ENCODE measurements at places on chromosomes 4 and X.

DNA sequence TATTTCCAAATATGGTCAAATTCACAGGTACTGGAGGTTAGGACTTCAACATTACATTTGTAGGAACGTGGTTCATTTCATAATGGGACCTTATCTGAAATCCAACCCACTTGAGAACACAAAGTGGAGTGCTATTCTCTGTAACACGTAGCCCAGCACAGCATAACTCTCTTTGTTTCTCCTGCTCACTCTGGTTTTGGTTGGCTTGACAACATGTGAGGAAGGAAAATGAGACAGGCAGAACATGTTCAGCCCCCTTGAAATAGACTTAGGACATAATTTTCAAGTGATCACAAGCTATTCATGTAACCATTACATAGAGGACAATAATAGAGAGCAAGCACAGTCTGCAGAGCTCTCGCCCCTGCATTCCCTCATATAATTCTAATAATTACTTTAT, 115.1 kb upstream of the SMIM10 start:
- DNase-seq = no peak

GRCh38 chrX:350148-350533, 31.5 kb upstream of the GTPBP6 start:
- no peak for DNase-seq

DNA sequence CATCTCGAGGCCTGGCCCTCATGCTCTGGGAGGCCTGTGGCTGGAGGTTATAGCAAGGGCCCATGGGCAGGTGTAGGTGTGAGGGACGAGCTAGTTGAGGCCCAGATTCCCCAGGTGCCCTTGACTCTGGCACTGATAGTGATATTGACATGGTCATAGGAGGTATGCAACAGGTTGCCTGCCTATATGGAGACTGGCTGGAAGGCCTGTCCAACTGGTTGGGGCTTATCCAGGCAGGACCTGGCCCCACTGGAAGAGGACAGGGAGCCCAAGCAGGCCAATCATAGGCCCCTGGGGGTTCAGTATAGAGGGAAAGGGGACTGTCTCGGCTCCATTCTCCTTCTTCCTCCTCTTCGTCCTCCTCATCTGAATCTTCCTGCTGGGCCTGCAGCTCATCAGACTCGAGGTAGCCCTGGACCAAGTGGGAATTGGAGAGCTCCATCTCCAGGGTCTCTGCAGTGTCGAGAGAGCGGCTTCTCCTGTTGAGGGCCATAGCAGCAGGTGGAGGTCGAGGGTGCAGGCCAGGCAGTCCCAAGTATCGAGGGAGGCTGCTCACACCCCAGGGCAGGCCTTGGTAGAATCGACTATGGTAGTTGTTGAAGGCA, 15.3 kb downstream of the AMER1 start:
- no peak for DNase-seq

DNA sequence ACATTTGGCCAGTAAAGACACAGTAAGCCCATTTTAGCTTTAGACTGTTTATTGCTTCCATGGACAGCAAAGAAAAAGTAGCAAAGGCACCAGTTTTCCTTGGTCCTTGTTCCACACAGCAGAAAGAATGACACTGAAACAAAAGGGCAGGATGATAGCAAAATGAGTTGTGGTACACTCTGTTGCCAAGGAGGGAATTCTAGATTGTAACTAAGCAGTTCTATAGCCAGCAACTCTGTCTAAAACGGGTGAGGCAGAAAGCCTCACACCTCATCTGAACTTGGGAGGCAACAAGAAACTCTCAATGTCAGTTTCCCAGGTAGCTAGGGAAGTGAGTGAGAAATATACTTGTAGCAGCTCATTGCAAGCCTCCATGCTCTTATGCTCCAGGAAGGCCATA, 39.2 kb downstream of the BBS12 start:
- no peak for DNase-seq

DNA sequence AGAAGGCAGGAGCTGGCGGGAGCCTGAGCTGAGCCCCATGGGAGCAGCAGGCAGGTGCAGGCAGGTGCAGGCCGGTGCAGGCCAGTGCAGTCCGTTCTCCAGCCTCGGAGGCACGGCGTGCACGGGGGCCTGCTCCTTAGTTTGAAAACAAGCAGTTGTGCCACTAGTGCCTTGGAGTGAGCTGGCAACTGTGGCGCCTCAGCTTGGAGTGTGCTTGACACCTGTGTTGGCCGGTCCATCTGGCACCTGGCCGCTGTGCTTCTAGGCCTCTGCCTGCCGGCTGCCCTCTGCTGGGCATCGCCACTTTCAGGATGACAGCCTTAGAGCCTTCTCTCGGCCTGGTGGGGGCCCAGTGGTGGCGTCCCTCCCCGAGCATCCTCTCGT, 47.9 kb downstream of the RGS12 start:
- no peak for DNase-seq

- DNase-seq = no peak
Measured at GRCh38 chr4:15755321-15756155, 22.6 kb upstream of the CD38 start.

GRCh38 chrX:115232933-115233496, 881 bp downstream of the LRCH2 start:
- DNase-seq = no peak

DNA sequence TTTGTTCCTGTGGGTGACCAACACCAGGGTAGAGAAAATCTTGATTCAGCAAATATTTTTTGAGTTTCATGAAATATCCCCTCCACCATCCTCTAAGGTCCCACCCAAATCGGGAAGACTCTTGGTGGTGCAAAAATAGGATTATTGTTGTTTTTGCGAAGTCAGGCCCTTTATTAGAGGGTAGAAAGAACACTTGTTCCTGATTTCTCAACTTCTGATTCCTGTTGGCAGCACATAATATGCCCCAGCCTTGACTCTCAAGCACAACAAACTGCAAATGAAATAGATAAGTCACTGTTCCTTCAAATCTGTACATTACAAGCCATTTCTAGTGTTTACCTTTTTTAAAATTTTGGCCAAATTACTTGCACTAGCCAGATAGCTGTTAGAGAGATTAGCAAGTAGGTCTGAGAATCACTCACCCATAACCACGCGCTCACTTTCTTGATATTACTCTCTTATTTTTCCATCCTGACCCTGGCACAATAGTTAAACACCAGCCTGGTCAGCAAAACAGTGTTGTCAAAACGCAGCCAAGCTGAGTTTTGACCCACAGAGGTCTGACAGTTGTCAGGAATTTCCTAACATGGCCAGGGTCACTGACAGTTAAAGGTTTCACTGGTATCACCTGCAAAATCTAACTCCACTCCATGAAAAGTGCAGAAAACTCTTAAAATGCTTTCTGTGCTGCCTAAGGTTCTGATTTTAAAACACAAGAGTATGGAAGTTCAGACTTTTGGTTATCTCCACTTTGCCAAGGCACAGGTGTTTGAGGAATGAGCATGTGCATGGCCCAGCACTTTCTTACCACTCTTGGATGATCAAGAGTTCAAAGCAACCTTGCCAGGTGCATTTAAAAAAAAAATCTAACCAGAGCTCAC, 69.8 kb downstream of the RBM47 start:
- no peak for DNase-seq

DNA sequence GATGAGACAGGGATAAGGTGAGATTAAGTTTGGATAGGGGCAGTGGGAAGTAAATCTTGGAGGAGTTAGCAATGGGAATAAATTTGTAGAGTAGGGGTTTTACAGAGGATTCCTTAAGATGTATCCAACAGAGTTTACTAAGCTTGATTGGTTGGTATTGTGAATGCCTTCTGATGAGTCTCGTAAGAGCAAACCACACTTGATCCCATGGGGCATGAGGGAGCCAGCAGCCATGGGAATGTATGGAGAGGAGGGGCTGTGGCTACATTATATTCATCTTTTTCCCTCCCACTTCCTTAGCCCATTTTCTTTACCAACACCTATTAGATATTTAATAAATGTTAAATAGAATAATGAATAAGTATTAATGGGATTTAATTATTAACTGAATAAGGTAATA, 126.6 kb upstream of the NDST3 start:
- no peak for DNase-seq

GRCh38 chrX:17579026-17579425, 158.3 kb upstream of the SCML1 start:
- DNase-seq = no peak

DNA sequence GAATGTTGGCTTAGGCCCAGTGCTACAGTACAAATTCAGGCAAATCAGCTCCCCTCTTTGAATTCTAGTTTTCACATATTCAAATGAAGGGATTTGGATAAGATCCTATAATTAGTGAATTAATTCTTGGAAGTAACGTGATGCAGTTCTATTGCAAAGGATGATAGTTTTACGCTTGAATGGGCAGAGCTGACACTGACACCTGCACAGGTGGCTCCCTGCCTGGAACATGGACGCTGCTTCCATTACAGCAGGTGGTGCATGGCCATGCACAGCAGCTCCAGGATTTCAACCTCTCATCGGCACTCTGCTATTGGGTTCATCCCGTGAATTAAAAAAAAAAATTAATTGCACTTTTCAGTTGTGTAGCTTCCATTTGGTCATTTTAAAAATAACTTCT, 28.4 kb upstream of the RPS6KA6 start:
- no peak for DNase-seq

GRCh38 chrX:116694046-116694445, 231.3 kb upstream of the CT83 start:
- DNase-seq = no peak

- DNase-seq = no peak
Measured at GRCh38 chr4:155450676-155451075, 73.9 kb upstream of the MAP9 start.

DNA sequence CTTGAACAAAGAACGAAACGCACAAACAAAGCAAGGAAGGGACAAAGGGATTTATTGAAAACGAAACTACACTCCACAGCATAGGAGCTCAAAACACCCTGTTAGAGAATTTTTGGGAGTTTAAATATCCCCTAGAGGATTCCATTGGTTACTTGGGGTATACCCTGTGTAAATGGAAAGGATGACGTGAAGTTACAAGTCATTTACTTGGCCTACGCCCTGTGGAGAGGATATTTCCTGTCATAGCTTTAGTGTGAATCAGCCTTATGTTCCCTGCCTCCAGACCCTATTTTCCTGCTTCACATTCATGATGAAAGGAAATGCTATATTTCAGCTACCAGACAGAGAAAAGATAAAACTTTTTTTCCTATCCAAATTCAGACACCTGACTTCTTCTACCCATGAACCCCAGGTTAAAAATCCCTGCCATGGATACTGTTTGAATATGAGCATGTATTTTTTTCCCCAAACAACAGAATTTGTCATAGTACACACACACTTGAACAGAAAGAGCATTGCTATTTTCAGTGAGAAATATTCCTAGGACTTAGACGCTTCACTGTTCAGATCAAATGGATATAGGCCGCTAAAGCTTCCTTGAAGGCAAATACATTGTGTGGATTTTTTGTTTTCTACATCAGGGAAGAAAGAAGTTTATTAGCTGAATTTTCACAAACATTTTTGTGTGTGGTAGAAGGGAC, 20.4 kb downstream of the PIN4 start:
- DNase-seq = no peak

DNA sequence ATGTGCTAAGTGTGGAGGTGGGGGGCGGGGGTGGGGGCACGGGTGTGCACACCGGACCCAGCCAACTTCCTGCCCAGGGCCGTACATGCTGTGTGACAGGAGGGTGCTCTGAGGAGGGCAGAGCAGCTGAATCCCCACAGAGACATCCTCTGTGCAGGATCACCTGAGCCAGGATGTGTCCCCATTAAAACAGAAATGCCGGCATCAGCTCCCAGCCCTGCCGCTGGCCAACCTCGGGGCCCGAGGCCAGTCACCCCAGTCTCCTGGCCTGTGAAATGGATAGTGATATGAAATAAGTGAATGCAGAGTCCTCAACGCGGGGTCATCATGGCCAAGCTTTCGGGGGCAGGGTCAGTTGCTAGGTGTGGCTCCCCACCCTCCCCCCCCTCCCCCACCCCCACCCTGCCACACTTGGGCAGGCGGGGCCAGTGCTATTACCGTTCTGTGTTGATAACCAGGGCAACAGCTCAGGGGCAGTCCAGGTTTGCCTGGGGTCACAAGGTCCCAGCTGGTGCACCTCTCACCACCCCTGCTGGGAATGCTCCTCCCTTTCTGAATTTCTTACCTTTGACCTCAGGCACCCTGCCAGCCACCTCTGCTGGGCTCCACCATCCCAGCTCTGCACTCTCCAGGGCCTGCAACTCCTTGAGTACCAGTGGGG, 227.2 kb upstream of the PSAPL1 start:
- no peak for DNase-seq

- no peak for DNase-seq
Measured at GRCh38 chrX:42466332-42467046, 311.5 kb downstream of the PPP1R2C start.

GRCh38 chr4:5746829-5747737, 36.1 kb downstream of the EVC start:
- no peak for DNase-seq

DNA sequence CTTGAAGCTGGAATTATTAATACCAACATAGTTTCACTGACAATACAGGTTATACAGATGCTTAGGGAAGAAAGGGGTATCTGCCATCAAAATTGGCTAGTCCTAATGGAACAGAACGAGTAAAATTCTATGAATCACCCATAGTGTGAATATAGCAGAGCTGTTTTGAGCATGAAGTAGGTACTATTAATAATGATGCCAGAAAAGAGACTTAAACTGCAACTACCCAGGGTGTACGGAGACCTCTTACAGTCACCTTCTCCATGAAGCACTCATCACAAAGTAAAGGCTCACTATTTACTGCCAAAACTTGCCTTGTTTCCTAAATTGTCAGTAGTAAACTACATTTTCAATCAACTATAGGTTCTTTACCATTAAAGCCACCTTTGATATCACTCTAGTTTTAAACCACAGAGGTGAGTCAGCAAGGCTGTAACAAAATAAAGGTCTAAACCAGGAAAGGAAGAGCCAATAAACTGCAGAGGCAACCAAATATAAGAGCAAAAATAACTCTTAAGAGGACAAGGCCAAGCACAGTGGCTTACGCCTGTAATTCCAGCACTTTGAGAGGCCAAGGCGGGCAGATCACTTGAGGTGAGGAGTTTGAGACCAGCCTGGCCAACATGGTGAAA, 114.4 kb downstream of the FRYL start:
- no peak for DNase-seq

- no peak for DNase-seq
Measured at GRCh38 chrX:35773958-35774564, 24.1 kb upstream of the MAGEB16 start.

- no peak for DNase-seq
Measured at GRCh38 chr4:24805566-24805965, 10.2 kb downstream of the SOD3 start.

GRCh38 chrX:1453951-1454785, 1.5 kb upstream of the ASMTL start:
- peak; percentile 82 for DNase-seq

DNA sequence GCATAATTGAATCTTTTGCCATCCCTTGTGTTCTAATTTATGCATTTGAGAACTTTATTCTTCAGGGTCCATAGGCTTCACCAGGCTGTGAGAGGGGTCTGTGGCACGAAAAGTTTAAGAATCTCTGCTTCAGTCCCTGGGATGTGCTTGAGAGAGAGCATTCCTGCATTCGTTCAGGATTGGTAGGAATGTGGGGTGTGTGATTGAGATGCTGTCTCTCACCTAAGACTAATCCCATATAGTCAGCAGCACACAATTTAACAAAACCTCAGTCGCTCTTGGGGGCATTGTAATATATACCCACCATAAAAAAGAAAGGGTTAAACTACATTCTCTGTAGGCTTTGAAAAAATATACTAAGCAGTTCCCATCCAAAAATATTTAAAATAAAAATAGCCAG, 41.7 kb downstream of the PTTG2 start:
- DNase-seq = no peak

GRCh38 chrX:125198546-125198945, 121.1 kb upstream of the TEX13C start:
- DNase-seq = no peak

GRCh38 chr4:85808864-85809263, 333.9 kb downstream of the ARHGAP24 start:
- DNase-seq = no peak

- peak; percentile 29 for DNase-seq
Measured at GRCh38 chr4:153345012-153345981, 809 bp downstream of the MND1 start.

All from stimulated activated CD8-positive, alpha-beta memory T cell treated with anti-CD3 and anti-CD28 coated beads, Interleukin-7, amount 100 ng/mL, for 1 hour (primary cell).